ENCODE measurements at places on chromosomes 4 and X.

DNA sequence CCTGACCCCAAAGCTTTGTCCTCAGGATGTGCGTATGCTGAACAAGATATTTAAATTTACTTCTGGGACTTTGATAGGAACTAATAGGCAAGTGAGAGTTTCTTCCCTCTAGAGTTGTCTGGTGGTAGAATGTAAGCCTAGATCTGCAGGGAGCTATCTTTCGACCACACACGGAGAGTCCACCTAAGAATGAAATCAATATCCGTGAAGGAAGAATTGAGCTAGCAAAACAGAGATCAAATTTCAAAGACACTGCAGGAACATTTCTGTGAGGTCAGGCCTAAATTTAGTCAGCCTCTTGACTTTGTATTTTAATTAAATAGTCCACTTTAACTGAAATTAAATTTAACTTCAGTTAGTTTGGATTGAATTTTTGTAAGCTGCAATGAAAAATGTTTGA is 871.3 kb downstream of the RAB28 start:
- no peak for DNase-seq

DNA sequence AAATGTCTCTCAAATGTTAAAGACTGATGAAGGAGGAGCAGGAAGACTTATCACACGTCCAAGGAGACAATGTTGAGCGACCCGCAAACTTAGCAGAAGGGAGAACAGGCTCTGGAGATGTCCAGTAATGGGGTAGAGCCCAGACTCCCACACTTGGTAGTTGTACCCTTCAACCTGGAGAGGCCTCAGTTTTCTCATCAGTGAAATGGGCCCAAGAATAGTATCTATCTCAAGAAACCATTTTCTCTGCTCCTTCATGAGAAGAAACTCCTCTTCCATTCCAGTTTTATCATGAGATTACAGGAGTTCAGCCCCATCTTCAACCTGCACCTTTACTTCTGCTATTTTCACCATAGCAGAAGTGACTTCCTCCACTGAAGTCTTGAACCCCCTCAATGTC is 169.9 kb downstream of the DHRSX start:
- DNase-seq: no peak

GRCh38 chrX:72110876-72111708 is 20.6 kb downstream of the RTL5 start:
- no peak for DNase-seq

DNA sequence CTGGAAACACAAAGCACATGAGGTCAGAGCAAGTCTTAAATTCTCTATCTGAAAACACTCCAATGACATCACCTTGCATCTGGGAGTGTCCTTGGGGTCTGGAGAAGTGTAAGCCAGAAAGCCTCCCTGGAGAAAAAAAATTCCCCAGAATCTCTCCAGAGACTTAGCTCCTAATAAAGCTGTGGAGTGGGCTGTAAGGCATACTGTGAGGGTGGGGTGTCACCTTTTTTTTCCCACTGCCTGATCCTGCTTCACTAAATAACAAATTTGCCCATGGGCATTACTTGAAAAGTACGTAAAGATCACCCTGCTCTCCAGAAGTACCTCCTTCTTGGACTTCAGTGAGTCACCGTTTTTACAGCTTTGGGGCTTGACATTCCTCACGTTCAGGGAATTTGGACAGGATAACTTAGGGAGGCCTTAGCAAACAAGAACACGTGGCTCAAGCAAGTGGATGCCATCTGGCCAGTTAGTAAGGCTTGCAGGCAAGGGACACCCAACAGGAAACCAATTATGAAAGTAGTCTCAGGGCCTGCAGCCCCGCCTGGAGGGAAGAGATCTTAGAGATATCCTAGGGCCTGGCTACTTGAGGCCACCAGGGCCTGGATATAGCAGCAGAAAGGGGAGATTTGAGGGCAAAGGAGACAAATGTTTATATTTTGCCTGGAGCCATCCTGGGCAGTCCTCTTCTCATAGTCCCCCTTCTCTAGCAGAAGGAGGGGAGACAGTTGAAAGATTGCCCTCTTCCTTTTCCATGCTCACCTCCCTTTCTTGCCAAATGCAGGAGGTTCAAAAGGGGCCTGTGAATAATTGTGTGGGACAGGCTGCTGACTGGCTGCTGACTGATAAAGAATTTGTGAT is 60.1 kb upstream of the PLAC1 start:
- no peak for DNase-seq

GRCh38 chrX:41946989-41947612 is 23.7 kb upstream of the CASK start:
- no peak for DNase-seq

DNA sequence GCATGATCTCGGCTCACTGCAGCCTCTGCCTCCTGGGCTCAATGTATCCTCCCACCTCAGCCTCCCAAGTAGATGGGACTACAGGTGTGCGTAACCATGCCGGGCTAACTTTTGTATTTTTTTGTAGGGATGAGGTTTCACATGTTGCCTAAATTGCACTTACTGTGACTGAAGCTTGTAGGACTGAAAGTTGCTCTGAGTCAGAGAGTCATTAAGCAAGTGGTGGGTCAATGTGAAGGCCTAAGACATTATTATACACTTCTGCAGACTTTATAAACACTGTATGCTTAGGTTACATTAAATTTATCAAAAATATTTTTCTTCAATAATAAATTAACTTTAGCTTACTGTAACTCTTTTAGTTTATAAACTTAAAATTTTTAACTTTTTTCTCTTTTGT is 170.2 kb downstream of the FAT4 start:
- no peak for DNase-seq

DNA sequence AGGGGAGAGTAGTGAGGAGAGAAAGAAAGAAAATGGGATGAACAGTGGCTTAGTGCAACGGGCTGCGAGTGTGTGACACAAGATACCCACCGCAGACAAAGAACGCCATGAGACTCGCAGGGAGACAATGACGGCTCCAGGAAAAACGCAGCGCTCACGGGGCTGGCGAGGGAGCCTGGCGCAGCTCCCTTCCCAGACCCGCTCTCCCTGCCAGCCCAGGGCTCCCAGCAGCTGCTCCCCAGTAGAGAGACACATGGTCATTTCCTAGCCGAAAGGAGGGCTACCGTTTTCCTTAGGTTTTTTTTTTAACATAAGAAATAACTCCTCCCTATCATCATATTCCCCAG is 149.5 kb downstream of the MAML3 start:
- peak; percentile 40 for DNase-seq
